ENCODE measurements at places on chromosomes 16 and 17. TPM values are rescaled to one million over a fixed set of nuclear protein-coding genes. Genes with fewer than 3 reads are reported as not detected.

- H3K27me3 ChIP-seq, result no peaks in the 10 kb centered on the region
- no peak overlapping the region for H3K27ac ChIP-seq
- H3K4me1 ChIP-seq, result no peaks in the 10 kb centered on the region
- H3K36me3 ChIP-seq, result no peaks in the 10 kb centered on the region
- no peak overlapping the region for H3K4me3 ChIP-seq
- DNase-seq, result no peak
Measured at GRCh38 chr17:52938623-52939230, 780.2 kb upstream of the CA10 start.

- DNase-seq, result no peak
- no peaks in the 10 kb centered on the region for H3K27me3 ChIP-seq
- H3K36me3 ChIP-seq, result no peaks in the 10 kb centered on the region
- no peaks in the 10 kb centered on the region for H3K4me1 ChIP-seq
- H3K4me3 ChIP-seq, result no peak overlapping the region
- no peak overlapping the region for H3K27ac ChIP-seq
Measured at GRCh38 chr16:72722552-72722951, 325.4 kb downstream of the ZFHX3 start.

- no peak overlapping the region for H3K4me3 ChIP-seq
- DNase-seq, result no peak
- no peak overlapping the region for H3K27ac ChIP-seq
- no peaks in the 10 kb centered on the region for H3K27me3 ChIP-seq
- peaks cover 14% of the 10 kb centered on the region for H3K4me1 ChIP-seq
Measured at GRCh38 chr17:45384789-45385262, 47.8 kb downstream of the ARHGAP27 start.

DNA sequence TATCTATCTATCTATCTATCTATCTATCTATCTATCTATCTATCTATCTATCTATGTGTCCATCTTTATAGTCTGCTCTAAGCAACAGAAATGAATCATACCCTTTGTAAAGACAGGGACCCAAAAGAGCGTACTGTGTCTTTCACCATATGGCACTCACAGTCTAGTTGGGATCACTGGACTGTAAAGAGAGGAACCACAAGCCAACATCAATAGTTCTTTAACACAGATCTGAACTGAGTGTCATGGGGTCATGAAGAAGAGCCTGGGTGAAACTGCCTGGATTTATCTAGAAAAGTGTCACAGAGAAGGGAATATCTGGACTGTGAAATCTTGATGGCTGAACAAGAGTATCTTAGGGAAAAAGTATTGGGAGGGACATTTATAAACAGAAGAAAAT is 619.1 kb upstream of the SOX9 start:
- peaks cover 10% of the 10 kb centered on the region for H3K4me1 ChIP-seq
- H3K27ac ChIP-seq, result no peak overlapping the region
- no peak overlapping the region for H3K4me3 ChIP-seq
- H3K36me3 ChIP-seq, result no peaks in the 10 kb centered on the region
- DNase-seq, result no peak
- H3K27me3 ChIP-seq, result no peaks in the 10 kb centered on the region

CMTM1 gene
- total RNA-seq, result 0.92 TPM

ELMO3 gene
- total RNA-seq, result 2.2 TPM

ACACA gene
- total RNA-seq, result 33.0 TPM

CEP112 gene
- total RNA-seq, result 6.5 TPM

DRC3 gene
- total RNA-seq, result 2.2 TPM

CA7 gene
- total RNA-seq, result not detected
